ACHN (cell line): ENCODE measurements at places on chromosomes 5 and 9.

DNA sequence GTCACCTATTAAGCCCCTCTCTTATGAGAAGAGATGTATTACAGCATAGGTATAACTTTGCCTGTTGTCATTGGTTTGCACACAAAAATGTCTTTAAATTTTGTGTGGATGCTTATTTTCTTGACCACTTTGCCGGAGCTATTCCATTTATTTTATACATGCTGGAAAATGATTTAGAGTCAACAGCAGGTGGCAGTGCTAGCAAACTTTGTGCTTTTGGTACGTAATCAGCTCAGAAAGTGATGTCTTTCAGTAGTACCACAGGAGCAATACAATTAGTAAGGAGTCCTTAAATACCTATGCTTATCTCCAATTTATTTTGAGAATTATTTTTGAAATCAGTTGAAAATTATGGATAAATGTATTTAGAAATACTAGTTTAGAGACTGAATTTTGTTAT is 19.8 kb upstream of the NUDT12 start:
- DNase-seq: peak; percentile 53

DNA sequence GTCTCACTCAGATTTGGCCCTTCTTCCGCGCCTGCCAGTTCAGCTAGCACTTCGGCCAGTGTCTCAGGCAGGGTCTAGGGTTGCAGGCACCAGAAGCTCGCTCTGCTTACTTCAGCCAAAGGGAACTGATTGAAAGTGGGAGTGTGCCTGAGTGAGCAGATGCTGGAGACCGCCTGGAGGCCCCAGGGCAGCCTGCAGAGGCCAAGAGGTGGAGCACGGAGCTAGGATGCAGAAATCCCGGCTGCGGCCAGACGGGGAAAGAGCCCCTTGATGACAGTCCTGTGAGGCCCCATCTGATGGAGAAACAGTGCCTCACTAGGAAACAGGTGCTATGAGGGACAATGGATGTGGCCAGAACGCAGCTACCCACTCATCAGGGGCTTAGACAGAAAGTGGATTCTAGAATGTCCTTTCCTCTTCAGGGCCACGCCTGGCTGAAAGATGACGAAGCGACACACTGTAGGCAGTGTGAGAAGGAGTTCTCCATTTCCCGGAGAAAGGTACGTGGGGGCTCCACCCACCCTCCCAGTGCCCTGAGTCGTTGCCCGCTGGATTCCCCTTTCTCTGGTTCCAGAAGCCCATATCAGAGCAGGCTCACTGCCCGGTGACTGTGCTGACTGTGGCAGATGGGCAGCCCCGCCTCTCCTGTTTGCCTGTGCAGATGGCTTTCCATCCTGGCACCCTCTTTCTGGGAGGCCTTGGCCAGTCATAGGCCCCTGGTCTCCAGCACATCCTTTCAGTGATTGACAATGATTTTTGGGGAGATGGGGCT is 16.1 kb downstream of the HNRNPH1 start:
- DNase-seq: no peak

DNA sequence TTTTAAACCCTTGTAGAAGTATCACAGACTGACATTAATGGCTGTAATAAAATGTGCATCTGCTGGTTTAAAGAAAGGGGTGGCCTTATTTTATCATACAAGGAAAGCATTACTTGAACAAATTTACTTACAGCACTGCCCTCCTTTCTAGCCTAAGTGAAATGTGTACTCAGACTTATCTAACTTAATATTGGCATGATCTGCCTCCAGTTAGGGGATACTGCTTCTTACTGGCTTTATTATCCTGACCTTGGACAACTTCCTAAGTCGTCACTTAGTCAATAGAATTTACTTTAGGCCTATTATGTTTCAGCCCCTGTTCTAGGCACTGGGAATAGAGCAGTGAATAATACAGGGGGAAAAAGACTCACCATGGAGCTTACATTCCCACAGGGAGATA is 79.4 kb downstream of the TEK start:
- DNase-seq: no peak

DNA sequence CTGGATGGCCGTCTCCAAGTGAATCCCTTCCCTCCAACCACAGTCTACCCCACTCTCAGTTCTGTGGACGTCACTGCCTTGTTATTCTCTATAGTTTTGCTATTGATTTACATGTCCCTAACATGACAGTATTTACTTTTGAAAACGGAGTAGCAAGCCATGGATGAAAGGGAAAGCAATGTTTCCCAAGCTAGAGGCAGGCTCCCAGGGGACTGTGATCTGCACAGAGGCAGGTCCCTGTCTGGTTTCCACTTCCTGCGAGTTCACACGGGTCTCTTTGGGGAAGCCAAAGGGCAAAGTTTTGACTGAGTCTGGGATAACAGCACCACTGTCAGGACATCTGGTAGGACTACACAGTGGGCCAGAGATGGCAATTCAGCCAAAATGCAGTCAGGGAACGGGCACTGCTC is 12.7 kb downstream of the C9orf153 start:
- no peak for DNase-seq

- DNase-seq: no peak
Measured at GRCh38 chr5:55062039-55062779, 38.2 kb downstream of the GZMK start.

DNA sequence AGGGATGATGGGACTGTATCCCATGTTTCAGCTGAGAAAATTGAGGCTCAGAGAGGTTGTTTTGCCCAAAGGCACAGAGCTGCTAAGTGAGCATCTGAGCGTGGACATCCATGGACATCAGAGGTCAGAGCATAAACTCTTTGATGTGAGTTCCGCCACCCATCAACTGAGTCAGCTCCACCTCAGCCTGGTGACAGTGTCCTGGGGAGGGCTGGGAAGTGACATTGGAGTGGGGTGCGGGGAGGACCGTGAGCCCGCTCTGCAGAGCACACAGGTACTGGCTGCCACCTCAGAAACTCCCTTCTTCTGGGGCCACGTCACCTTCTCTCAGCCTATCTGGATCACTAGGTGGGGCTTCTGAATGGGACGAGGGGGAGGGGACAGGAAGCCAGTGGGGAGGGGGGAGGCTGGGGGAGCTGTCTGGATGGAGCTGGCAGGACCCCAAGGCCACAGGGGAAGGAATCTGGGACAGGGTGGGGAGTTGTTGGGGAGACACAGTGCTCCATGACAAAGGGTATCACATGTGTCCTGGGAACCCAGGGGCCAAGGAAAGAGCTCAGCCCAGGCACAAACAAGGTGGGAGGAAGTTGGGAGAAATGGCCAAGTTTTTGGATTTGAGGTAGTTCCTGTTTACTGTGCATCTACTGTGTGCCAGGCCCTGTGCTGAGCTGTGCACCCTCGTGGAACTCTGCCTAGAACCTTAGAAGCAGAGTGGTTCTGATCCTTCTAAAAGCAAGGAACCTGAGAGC is 2.5 kb downstream of the LAMC3 start:
- no peak for DNase-seq

DNA sequence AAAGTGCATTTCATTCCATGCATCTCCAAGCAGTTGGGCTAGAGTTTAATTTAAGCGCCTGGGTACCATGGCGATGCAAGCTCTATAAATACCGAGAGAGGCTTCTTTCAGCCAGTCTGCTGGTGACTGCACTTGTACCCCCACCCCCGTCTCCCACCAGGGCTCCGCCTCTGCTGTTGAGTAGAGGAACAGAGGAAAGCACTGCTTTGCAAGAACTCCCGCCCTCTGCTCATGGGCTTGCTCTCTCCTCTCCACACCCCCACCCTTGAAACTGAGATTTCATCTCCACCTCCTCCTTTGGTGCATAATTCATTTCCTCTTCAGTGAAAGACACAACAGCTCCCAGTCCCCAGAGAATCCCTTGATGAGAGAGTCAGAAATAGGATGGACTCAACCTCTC is 5.1 kb upstream of the WWC1 start:
- DNase-seq: no peak

DNA sequence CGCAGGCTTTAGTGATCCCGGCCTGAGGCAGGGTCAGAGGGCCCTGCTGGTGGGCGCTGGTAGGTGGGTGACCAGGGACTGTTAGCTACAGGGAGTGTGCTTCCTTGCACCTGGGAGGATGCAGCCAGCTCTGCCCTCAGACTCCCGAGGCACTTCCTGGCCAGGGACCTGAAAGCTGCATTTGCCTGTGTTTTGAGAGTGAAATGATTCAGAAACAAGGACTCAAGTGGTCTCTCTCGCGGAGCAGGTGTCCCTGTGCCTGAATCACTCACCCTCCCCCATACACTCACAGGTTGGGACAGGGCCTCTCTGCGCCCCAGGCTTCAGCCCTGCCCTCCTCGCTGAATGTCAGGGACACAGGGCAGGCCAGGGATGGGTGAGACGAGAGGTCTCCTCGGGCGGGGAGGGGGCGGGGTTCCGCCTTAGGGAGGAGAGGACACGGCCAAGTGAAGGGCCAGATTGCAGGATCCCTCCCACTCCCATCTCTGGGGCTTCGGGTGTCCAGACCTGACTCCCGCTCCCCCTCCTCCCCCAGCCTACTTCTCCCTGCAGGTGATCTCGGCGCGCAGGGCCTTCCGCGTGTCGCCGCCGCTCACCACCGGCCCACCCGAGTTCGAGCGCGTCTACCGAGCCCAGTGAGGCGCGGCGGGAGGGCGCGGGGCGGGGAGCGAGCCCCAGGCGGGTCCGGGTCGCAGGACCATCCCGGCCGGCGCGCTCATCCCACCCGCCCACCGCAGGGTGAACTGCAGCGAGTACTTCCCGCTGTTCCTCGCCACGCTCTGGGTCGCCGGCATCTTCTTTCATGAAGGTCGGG is 1.5 kb downstream of the LTC4S start:
- DNase-seq: no peak

GRCh38 chr9:14733133-14733532 is 10.6 kb upstream of the CER1 start:
- no peak for DNase-seq

DNA sequence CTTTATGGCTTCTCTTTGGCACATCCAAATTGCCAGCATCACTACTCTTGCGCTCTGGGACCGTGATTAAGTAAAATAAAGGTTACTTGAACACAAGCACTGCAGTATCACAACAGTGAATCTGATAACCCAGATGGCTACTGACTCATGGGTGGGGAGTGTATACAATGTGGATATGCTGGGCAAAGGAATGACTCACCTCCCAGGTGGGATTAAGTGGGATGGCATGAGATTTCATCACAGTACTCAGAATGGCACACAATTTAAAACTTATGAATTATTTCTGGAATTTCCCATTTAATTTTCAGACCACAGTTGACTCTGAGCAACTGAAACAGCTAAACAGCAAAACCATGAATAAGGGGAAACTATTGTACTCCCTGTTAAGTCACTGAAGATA is 4.3 kb downstream of the GFM2 start:
- DNase-seq: peak; percentile 89

DNA sequence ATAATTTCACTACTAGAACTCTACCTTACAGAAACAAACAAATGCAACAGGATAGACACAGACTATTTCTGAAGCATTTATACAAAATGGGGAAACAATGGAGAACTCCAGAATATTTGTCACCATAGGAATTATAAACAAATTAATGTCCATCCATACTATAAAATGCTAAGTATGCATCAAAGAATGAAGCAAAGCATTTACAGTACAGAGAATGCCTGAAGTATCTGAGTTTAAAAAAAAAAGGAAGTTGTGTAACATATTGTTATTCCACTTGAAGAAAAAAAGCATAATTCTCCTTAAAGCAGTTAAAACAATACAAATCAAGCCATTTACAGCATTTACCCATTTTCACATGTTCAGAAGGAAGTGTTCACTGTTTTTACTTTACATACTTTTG is 53.0 kb downstream of the DROSHA start:
- no peak for DNase-seq

DNA sequence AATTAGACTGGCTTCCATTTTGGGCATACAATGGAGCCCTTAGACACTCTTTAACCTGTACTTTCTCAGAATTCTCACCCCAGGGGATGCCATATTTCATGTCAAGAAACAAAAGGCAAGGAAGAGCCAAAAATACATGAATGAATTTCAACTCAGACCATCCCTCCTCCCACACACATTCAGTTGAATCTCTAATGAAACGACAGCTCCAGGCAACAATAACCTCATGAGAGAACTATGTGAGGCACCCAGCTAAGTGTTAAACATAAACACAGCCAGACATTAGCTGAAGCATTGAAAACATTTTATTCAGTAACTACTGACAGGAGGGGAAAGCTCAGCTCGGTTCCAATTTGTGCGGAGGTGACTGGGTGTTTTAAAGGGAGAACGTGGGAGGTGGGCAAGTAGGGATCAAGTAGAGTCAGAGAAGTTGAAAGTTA is 1359.1 kb upstream of the CDH9 start:
- peak; percentile 23 for DNase-seq

DNA sequence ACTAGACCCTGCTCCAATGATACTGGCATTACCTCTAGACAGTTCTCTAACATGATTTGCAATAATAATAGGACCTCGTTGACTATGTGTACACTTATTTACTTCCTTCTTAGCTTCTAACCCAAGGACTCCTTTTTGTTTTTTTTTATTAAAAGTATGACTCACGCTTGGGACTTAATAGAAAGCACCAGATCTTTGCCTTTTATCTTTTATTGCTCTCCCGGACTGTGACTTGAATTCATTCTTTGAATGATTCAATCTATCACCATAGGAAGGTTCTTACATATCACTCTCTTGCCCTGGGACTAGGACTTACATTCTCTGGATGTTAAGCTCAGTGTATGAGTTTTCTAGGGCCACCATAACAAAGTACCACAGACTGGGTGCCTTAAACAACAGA is 9.0 kb downstream of the C9 start:
- no peak for DNase-seq

DNA sequence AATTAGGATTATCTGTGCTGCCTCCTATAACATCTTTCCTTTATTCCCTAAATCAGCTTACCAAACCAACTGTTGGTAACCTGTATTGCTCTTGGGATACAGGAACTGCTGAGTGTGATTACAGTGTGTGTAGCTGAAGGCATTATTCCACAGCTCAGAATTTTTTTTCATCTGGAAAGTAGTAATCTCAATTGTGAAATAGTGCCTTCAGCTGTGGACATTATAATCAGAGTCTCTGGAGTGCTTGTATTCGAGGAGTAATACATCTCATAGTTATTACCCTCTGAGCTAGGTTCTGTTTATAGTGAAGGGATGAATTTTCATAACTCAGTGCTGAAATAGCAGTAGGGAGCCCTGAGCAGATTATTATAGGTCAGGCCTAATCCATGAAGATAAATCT is 199.5 kb downstream of the MAST4 start:
- no peak for DNase-seq

- DNase-seq: no peak
Measured at GRCh38 chr9:133490201-133490681, 11.3 kb upstream of the SLC2A6 start.
